Epithelial cell of esophagus (primary cell): ENCODE measurements at places on chromosomes 7 and 10.

DNA sequence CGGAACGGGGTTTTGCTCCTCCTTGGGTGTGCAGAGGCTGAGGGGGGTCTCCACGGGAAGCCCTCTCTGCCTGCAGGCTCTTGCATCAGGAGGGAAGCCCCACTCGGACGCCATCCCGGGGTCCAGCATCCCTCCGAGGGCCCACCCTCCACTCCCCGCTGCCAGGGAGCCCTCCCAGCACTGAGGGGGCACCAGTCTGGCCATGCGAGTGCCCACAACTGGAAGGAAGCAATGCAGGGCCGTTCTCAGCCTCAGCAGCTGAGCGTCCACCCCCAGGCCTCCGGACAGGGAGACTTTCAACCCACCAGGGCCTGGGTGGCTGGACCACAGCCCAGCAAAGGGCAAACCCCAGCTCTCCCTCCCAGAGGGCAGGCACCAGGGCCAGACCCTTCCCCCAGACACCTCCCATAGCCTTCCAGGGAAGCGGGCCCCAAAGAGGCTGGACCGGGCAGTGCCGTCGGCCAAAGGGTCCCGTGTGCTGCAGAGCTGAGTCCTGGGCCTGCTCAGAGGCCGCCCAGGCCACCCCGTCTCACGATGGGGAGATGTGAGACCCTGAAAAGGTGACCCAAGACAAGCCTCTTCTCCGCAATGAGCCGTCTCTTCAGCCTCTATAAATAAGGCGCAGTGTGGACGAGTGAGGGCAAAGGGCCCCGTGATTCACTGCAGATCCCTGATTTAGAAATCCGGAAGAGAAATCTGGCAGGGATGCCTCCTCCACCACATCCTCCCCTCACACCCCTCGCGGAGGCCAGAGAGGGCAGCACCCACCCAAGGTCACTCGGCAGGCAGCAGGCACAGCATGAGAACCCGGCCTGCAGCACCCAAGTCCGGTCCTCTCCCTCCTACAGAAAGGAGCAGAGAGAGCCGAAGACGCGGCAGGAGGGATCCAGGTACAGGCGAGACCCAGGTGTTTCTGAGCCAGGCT, 81.9 kb upstream of the DNAAF5 start:
- no peak for DNase-seq

DNA sequence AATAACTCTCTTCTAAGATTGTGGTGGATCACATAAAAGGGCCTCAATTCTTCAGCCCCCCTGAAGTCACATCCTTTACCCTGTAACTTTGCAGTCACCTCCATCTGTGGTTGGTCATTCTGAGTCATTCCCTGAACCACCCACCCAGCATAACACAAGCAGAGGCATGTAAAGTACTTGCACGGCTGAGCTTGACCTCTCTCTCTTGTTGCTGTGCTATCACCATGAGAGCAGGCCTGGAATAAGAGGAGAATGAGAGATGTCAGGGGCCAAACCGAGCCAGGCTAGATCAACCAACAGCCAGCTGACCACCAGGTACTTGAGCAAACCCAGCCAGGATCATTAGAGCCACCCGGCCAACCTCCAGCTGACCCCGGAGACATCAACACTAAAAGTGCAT, 13.5 kb upstream of the STK17A start:
- DNase-seq: peak; percentile 93

DNA sequence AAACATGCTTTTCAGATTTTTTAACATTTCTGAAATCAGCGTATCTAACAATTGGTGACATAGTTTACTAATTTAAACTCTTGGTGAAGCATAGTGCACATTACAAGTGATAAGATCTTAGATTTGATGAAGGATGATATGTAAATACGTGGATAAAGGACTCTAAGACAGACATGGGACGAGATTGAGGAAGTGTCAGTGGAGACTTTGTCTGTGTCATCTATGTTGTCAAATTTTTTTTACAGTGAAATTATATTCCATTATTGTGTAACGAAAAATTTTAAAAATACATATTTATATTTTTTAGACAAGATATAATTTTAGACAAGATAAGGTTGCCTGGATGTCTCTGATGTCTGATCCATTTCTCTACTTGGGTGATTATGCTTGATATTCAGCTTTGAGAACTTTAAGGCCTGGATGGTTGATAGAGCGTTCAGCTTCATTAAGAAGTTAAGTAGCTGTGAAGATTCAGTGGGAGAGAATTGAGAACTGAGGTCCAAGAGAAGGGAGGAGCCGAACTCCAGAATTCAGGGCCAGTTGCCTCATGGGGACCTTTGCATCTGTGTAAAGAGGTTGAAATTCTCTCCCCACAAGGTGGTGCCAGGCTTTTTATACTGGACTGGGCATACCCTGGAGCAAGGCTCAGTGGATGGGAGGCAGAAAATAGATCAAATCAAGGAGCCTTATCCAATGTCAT, 62.7 kb downstream of the KAT6B start:
- peak; percentile 15 for DNase-seq

DNA sequence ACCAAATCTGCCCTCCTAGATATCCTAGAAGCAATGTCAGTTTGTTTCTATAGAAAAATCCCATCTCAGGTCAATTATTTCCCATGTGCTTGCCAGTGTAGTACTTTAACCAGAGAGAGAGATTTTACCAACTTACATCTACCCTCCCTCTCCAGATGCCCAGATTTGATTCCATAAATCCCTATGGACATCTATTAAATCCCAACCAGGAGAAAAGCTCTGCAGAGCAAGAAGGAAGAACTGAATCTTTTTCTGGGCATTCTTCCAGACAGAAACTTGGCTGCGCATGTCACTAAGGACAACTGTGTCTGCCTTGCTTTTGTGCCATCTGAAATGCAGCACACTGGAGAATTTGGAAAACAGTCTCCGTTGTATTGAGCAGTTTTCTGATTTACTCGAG, 597.6 kb downstream of the SORCS1 start:
- no peak for DNase-seq

GRCh38 chr7:22137466-22137865, 191.8 kb upstream of the CDCA7L start:
- no peak for DNase-seq

GRCh38 chr10:17710181-17710580, 41.8 kb upstream of the TMEM236 start:
- DNase-seq: no peak
